ENCODE measurements at places on chromosomes 5 and 9. TPM values are rescaled to one million over a fixed set of nuclear protein-coding genes. Genes with fewer than 3 reads are reported as not detected.
A peak's percentile ranks its signal among the peaks of the same experiment; 100 is the strongest.

DNA sequence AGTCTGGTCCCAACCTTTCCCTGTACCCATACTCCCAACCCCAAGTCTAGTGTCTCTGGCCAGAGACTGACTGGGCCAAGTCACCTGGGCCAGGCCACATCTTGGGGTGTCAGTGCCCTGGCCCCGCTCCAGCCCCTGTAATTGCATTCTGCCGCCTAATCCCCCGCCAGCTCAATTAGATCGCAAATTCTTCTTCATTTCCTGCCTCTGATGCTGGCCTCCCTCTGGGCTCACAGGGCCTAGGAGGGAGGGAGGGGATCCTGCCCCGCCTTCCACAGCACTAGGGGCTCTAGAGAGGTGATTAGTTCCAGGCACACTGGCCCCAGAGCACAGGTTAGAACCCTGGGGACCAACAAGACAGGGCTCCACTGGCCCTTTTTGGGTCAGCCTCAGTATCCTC lies 5.5 kb downstream of the CXXC5 start:
- DNase-seq: no peak

DNA sequence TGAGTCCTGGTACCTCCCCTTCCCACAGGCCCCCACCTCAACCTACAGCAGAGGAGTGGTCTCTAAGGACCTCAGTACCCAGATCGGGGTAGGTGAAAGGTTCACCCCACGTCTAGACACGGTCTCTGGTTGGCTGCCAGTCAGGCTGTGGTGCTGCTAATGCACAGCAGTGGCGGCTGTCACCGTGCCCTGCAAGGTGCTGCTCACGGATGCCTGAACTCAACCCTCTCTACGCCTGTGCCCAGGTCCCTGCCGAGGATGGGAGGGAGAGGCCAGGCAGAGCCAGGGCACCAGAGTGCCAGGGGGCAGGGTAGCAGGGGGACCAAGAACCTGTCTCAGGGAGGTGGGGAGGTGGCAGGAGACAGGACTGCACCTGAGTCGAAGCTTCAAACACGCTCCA lies 14.3 kb downstream of the IER5L start:
- DNase-seq: no peak

Gene PHF24
- 0.64 TPM for total RNA-seq

DNA sequence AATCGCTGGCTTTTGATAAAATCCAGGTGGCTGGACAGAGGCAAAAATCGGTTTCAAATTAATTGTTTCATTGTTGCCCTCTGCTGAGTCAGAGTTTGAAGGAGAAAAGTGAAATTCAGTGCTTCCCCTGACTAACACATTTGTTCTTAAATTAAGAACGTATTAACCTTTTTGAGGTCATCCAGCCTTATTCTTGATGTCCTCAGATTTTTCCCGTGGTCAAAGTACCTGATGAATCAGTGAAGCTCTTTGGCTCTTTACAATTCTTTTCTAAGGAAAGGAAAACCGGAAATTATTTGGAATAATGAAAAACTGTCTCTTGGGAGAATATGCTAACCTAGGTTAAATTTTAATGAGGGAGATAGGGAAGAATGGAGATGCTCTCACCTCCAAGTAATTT lies 21.6 kb downstream of the OSMR start:
- DNase-seq: no peak

Gene DMRT1
- not detected for total RNA-seq

Gene APC
- 36.8 TPM for total RNA-seq

GRCh38 chr9:121690766-121691165 lies 39.3 kb downstream of the DAB2IP start:
- no peak for DNase-seq

GRCh38 chr9:90306158-90306557 lies 336.5 kb downstream of the DIRAS2 start:
- no peak for DNase-seq

DNA sequence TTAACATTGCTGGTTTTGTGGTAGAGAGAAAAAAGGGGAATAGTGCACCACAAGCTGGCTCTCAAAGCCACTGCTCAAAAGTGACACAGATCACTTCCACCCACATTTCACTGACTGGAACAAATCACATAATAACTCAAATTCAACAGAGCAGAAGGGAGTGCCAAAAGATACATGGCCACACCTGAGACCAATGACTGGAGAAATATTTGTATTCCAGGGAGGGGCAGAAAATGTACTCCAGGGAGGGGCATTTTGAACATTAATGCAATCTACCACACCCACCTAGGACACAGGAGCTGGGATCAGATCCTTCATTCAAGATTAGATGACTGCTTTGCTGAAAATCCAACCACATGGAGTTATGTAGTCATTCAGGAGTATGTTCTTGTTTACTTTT lies 44.8 kb upstream of the ALDOB start:
- peak; percentile 65 for DNase-seq

- DNase-seq: no peak
Measured at GRCh38 chr9:120418315-120418714, 161.7 kb downstream of the CDK5RAP2 start.

All from colonic mucosa (tissue), 4 donors.